ENCODE measurements at places on chromosomes 6 and 20.

DNA sequence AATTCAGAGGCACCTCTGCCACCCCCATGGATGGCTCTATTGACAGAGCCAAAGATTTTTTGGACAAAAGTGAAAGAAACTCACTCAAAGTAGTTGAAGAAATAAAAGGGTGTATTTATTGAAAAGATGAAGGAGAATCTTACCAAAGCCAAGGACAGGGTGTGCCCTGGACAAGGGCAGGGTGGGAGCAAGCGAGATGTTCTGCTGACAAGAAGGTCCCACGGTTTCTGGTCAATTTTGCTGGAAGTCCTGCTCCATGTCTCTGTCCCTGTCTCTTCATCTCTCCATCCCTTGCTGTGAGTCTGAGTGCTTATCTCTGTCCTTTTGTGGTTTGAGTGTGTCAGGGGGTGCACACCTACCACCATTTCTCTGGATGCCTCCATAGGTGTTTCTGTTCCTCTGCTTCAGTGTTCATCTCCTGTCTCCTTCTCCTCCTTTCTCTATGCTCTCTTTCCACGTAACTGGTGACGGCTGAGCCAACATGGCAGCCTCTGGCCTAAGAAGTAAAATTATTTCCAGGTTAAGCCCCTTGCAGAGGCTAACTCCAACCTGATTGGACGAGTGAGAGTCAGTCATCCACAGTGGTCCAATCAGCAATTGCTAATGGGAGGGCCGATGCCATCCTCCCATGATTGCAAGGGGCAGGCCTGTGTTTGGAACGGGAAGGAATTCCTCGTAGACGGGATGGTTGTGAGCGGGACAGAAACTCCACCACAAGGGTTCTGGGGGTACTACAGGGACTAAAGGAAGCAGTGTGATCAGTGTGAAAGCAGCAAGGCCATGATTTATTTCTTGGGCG is 502.1 kb upstream of the CDH4 start:
- DNase-seq, result no peak

DNA sequence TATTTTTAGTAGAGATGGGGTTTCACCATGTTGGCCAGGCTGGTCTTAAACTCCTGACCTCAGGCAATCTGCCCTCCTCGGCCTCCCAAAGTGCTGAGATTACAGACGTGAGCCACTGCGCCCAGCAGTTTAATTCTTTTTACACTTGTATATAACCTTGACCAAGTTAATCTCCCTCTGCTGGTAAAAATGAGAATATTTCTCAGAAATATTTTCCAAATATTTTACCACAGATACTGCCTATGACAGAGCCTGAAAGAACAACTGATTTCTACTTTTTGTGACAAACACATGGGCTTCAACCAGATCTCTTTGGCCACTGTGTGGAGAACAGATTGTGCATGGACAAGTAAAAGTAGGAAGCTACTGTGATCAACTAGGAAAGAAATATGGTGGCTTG is 21.2 kb upstream of the NHSL1 start:
- peak; percentile 40 for DNase-seq

- no peak for DNase-seq
Observed at GRCh38 chr20:40572251-40572650, 116.8 kb downstream of the MAFB start.

DNA sequence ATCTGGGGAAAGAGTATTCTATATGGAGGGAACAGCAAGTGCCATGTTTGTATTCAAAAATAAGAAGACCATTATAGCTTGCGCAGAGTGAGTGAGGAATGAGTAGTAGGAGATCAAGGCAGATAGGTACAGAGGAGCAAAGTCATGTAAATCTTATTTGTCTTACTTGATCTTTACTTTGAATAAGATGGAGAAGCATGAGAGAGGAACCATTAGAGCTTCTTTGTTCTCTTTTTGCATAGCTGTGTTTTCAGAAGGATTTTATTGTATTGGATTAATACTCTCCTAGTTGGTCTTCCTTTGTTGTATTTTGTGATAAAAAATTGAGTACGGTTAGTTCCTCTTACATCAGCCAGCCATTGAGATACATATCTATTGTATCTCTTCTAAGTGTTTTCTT is 88.4 kb downstream of the SCAF8 start:
- no peak for DNase-seq

DNA sequence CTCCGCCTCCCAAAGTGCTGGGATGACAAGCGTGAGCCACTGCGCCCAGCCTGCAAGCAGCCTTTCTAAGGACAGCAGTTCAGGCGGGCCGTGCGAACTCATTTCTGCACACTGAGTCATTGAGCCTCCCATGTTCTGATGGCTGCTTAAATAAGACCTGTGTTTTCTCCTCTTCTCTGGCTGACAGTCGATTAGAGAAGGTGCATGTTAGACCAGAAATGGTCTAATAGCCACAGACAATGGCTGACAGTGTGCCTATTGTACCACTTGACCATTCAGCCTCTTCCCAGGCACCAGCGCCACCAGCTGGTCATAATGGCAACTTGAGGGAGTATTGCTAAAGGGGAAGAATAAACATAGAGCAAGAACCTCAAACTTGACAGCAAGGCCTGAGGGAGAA is 6.2 kb downstream of the CST11 start:
- DNase-seq, result peak; percentile 20

DNA sequence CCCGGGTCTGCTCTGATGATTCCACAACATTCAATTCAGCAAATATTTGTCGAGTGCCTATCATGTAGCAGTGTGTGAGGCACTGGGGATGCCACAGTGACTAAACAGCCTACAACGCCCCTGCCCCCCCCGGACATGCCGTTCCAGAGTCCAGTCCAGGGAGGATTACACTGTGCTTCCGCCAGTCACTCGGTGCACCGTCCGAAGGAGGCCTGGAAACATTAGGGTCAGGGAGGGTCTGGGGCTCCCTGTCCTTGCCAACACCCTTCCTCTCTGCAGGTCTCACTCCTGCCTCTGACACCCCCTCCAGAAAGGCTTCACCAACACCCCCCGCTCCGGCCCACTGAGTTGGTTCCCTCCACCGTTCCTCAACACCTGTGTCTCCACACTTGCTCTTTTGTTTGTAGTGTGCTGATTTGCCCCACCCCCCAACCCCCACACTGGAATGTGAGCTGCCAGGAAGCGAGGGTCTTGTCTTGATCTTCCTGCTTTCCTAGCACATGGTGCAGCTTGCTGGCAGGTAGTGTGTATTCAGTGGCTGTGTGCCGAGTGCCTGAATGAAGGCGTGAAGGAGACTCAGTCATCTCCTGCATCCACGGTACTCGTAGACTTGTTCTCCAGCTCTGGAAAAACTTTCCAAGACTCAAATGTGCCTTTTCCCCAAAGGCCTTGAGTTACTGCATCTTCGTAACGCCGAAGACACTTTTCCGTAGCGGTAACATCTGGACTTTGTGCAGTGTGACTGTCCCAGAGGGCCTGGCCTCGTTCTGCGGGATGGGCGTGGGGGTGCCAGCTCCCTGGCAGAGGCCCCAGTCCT is 150.4 kb downstream of the ZDHHC14 start:
- no peak for DNase-seq

- no peak for DNase-seq
Observed at GRCh38 chr6:36491378-36491965, 48.7 kb downstream of the KCTD20 start.

- no peak for DNase-seq
Observed at GRCh38 chr6:108872141-108872557, 23.9 kb downstream of the ARMC2 start.

DNA sequence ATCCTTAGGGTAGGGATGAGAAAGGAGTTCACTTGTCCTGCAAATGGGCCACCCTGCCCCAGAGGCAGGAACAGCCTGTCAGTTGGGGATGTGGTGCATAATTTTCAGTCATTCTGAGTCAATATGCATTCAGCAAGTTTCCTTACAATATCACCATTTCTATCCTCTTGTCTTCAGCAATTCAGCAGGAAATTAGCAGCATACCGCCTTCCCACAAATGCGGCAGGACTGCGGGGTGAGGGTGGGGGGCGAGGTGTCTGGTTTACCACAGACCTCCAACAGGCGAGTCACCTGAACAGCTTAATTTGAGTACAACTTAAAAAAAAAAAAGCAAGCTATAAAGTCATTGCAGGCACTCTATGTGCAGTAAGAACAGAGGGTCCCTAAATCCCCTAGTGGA is 126.8 kb downstream of the MAP3K7 start:
- DNase-seq, result no peak

DNA sequence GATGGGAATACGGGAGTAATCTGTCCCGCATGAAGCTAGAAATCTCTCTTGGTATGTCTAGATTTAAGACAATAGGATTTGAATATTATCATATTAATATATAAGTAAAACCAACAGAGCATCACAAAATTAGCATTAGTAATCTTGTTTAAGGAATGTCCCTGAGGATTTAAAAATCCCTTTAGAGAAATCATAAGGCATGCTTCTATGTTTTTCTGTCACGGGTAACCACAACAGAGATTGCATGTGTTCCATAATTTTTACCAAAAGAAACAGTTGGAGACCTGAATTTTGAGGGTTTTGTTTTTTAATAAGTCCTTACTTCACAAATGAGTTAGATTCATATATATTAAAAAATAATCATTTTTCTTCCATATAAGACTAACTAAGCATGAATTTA is 146.8 kb downstream of the GJA1 start:
- DNase-seq, result no peak

DNA sequence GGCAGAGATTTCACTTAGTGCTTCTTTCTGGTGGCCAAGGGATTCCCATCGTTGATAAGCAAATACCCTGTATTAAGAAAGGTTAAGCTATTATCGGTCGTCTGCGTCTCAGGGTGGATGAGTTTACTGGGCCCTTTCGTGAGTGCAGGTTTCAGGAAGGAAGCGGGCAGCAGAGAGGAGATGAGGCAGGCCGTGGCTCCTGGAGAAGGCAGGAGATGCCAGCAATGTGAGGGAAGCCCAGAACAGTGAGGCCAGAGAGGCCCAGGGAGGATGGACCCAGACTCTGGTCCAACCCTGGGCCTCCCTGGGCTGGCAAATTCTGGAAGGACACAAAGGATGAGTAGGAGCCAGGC is 11.2 kb downstream of the TFEB start:
- DNase-seq, result no peak

DNA sequence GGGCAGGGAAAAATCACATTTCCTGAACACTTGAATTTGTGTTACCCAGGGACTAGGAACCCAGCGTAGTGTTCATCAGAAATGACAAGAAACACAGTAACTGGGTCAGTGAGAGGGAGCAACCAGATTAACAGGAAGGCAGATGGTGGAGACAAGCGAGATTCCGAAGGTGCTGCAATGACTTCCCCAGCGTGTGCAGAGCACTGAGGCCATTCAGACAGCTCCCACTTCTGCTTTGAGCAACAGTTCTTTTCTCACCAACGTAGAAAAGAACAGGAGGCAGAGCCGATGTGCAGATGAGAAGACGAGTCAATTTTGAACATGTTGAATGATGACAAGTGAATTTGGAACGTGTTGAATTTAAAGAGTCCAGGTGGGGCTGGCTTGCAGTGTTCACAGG is 63.1 kb upstream of the IFNGR1 start:
- no peak for DNase-seq

GRCh38 chr20:1418350-1418749 is 25.5 kb upstream of the FKBP1A start:
- peak; percentile 79 for DNase-seq

GRCh38 chr6:143264986-143265764 is 185.3 kb downstream of the ADAT2 start:
- no peak for DNase-seq

- no peak for DNase-seq
Observed at GRCh38 chr6:145816392-145816791, 1.8 kb upstream of the FBXO30 start.

DNA sequence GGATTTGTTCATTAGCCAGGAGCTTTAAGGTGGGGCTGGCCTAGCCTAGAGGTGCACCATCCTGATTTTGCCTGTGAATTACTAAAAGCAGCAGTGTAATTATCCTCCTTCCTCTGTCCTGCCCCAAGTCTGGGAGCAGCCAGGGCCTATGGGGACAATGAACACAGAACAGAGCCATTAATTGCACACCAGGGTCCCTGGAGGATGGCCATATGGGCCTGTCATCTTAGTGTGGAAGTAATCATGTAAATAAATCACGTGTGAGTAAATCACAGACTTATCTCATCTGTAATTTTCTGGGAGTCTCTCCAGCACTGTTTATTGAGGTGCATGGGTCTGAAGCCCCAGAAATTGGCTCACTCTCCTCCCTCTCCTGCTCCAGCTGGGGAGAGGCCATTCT is 176.3 kb downstream of the LRFN2 start:
- no peak for DNase-seq

DNA sequence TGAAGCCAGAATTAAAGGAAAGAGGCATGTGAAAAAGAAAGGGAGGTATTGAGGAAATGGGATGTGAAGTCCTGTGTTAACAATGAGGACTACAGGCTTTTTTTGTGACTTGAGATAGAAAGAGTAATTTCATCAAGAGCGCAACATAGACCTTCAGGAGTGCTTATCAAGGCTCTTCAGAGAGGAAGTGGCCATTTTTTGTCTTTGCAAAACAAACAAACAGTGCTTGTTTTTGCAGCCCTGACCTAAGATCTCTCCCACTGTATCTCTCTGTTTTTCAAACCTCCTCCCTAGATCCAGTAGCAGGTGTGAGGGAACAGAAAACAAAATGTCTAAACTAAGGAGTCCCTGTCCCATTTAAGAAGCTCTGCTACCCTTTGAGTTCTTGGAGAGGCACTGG is 710.3 kb upstream of the MARCKS start:
- DNase-seq, result no peak

DNA sequence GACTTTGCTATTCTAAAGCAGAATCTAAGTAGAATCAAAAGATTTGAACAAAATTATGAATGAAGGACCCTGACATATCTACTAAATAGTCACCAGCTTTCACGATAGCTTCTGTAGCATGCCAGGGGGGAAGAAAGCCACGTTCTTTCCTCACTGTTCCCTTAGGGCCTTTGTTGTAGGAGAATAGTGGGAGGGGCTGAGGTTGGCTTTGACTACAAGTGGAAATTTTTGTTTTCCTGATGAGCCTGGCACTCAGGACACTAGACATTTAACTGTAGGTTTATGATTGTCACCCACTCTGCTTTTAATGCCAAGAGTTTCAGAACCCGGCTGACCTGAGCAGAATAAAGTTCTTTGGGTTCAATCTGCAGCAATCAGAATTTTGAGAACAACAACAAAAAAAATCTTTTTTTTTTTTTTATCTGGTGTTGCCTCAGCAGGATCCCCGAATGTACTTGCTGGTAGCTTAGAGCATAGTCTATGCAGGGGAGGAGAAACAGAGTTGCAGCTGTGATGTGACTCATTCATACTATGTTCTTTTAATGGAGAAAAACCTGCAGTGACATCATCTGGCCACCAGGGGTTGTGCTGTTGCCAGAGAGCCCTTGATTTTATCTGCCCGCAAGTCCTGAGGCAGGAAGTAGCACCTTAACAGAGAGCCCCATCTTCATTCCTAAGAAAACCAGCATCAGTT is 38.5 kb downstream of the TPD52L1 start:
- peak; percentile 84 for DNase-seq

- no peak for DNase-seq
Observed at GRCh38 chr6:46606338-46606737, 46.3 kb downstream of the CYP39A1 start.

DNA sequence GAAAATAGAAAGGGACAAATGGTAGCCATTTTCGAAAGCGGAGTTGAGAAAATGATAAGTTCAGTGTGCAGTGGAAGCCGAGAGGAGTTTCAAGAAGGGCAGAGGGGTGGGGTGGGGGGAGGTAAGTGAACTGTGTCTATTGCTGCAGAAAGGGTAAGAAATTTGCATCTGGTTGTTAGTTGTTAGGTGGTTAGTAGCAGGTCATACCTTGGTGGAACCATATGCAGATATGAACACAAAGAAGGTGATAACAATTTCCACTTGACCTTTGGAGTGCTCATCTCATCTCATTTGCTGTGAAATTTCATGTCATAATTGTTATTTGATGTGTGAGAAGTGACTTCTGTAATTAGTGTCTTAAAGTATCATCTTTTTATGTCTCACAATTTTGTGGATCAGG is 288.2 kb downstream of the QKI start:
- DNase-seq, result no peak

All from HCEC 1CT (cell line).